Panc1 (cell line): ENCODE measurements at places on chromosomes 3 and 15.

- DNase-seq, result no peak
- no peak overlapping the region for H3K4me3 ChIP-seq
- H3K27me3 ChIP-seq, result no peaks in the 10 kb centered on the region
- H3K4me1 ChIP-seq, result no peaks in the 10 kb centered on the region
- no peaks in the 10 kb centered on the region for H3K36me3 ChIP-seq
- H3K27ac ChIP-seq, result no peak overlapping the region
Observed at GRCh38 chr3:143242101-143242500, 122.5 kb downstream of the CHST2 start.

- H3K27me3 ChIP-seq, result no peaks in the 10 kb centered on the region
- DNase-seq, result no peak
- no peak overlapping the region for H3K4me3 ChIP-seq
- peaks cover 37% of the 10 kb centered on the region for H3K4me1 ChIP-seq
- H3K27ac ChIP-seq, result peak overlapping the region; percentile 34; the same call in 1 of the 2 replicates
- H3K36me3 ChIP-seq, result no peaks in the 10 kb centered on the region; the same call in 1 of the 2 replicates
Observed at GRCh38 chr3:50122071-50122470, 33.1 kb upstream of the SEMA3F start.

DNA sequence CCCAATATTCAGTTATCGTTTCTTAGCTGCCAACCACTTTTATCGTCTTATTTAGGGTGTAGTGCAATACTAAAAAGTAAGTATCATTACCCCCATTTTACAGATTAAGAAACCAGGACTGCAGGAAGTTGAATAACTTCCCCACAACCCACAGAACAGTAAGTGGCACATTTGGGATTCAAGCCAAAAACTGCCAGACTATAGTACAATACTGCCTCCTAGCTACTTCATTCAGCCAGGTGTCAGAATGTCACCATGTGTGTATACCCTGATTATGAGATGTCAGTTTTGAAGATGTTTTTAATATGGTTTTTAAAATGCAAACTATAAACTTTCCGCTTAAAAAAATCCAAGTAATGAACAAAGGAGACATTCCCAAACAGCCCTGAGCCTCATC lies 74.2 kb upstream of the PROK2 start:
- H3K36me3 ChIP-seq, result no peaks in the 10 kb centered on the region
- no peaks in the 10 kb centered on the region for H3K27me3 ChIP-seq
- DNase-seq, result no peak
- H3K4me1 ChIP-seq, result no peaks in the 10 kb centered on the region
- no peak overlapping the region for H3K4me3 ChIP-seq

GRCh38 chr15:90989040-90989768 lies 5.1 kb downstream of the PRC1 start:
- peaks cover 46% of the 10 kb centered on the region for H3K4me1 ChIP-seq
- no peaks in the 10 kb centered on the region for H3K27me3 ChIP-seq

GRCh38 chr3:72263223-72263990 lies 478.5 kb upstream of the PROK2 start:
- no peak for DNase-seq
- no peaks in the 10 kb centered on the region for H3K27me3 ChIP-seq
- H3K4me3 ChIP-seq, result no peak overlapping the region
- H3K4me1 ChIP-seq, result no peaks in the 10 kb centered on the region
- H3K27ac ChIP-seq, result no peak overlapping the region

GRCh38 chr15:39283531-39283930 lies 297.3 kb upstream of the THBS1 start:
- H3K27me3 ChIP-seq, result no peaks in the 10 kb centered on the region
- no peak overlapping the region for H3K4me3 ChIP-seq
- no peak overlapping the region for H3K27ac ChIP-seq

DNA sequence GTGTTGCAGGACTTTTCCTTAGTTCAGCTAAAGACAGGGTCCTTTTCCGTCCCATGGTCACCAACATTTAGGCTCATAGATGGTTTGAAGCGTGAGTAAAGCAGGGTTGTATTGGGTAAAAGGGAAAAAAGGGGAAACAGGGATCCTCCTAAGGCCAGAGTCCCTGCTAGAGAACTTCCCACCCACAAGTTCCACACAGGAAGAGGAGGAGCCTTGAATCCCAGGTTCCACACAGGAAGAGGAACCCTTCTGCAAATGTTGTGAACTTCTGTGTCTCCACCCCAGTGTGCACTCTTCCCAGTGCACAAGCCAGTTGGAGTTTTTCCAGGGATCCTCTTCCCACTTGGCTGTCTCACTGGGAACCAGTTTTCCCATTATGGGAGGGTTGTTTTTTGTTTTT lies 27.6 kb upstream of the ATP8B4 start:
- no peaks in the 10 kb centered on the region for H3K4me1 ChIP-seq
- no peak for DNase-seq
- no peak overlapping the region for H3K27ac ChIP-seq
- no peaks in the 10 kb centered on the region for H3K27me3 ChIP-seq
- no peak overlapping the region for H3K4me3 ChIP-seq
- H3K36me3 ChIP-seq, result no peaks in the 10 kb centered on the region

DNA sequence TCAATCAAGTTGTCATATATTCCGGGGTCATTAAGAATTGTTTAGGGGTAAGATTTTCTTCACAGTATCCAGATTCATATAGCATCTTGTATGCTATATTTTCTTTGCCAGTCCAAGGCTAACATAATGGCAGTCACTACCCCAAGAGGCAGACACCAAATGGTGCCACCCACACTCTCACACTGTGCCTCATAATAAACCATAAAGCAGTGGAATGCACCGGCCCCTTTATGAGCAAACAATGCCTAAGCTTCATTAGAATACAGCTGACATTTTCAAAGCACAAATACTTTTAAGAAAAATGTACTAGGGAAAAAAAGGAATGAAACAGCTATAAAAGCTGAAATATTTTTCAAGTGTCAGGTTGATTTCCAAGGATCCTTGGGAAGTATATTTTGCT lies 121.6 kb downstream of the TFDP2 start:
- DNase-seq, result no peak
- H3K27ac ChIP-seq, result peak overlapping the region; percentile 89
- peak overlapping the region; percentile 59 for H3K4me3 ChIP-seq
- peaks cover 26% of the 10 kb centered on the region for H3K4me1 ChIP-seq
- peaks cover 4% of the 10 kb centered on the region; the same call in 1 of the 2 replicates for H3K36me3 ChIP-seq

GRCh38 chr3:166405896-166406295 lies 568.7 kb upstream of the BCHE start:
- no peak overlapping the region for H3K27ac ChIP-seq
- H3K4me1 ChIP-seq, result no peaks in the 10 kb centered on the region
- DNase-seq, result no peak
- H3K36me3 ChIP-seq, result no peaks in the 10 kb centered on the region

GRCh38 chr15:31606931-31607497 lies 280.4 kb downstream of the KLF13 start:
- H3K27ac ChIP-seq, result no peak overlapping the region
- DNase-seq, result no peak
- no peaks in the 10 kb centered on the region for H3K27me3 ChIP-seq
- H3K4me3 ChIP-seq, result no peak overlapping the region

DNA sequence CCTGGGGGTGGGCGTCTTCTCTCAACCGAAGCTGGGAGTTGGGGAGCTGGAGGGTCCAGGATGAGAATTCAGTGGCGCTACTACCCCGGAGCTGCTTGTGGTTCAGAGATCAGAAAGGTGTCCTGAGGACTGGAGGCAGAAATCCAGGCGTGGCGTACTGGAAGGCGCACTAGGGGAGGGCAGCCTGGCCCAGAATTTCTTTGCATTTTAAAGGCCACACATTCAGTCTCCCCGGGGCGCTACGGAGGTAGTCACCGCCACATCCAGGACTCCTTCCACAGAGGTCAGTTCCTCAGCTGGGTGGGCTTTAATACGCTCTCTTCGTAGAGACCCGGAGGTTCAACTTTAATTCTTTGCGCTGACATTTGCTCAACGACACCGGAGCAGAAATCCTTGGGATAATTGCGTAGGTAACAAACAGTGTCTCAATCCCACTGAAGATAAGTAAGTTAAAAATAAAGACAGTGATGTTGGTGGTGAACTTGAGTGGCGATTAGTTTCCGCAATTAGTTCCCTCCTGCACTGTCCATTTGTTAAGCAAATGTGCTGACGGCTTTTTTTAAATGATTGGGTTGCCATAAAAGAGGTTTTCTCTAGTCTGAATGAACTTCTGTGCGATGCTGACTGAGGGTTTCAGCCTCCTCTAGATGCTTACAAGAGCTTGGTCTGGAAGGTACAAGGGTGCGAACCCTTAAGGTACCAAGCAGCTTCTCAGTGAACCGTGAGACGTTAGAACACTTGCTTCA lies 535 bp downstream of the MCTP2 start:
- peak overlapping the region; percentile 32 for H3K4me3 ChIP-seq
- no peaks in the 10 kb centered on the region for H3K36me3 ChIP-seq
- peaks cover 5% of the 10 kb centered on the region; the same call in 1 of the 2 replicates for H3K4me1 ChIP-seq
- no peak for DNase-seq
- H3K27me3 ChIP-seq, result peaks cover 8% of the 10 kb centered on the region

DNA sequence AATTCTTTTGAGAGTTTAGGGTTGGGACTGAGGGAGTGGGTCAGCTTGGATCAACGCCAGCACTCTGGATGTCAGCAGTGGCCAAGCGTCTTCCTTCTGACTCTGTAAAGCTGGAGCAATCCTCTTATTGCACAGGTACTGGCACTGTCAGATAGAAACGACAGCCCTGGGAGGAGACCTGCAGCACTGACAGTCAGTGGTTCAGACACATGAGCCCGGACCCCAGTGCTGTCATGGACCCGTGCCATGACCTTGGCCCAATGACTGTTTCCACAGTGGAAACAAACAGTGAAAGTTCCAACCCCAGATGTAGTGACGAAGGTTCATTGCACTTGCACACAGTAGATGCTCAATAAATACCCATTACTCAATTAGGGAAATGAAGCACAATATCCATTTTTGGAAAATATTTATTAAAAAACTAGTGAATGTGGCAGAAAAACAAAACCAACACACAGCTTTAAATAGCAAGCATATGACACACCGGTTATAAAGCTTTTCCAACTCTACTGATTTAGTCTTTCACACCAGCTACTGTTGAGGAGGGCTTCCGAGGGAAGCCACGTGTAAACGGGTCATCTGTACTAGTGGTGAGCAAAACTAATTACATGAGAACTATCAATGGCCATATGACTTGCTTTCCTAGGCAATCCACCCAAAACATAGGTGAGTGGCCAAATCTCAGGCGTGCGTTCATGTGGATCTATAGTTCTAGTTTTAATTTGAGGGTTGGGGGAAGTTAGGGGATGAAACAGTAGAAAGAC lies 22.1 kb downstream of the SIAH2 start:
- H3K27me3 ChIP-seq, result no peaks in the 10 kb centered on the region
- no peaks in the 10 kb centered on the region for H3K36me3 ChIP-seq
- H3K4me3 ChIP-seq, result no peak overlapping the region
- no peak overlapping the region for H3K27ac ChIP-seq
- DNase-seq, result no peak

GRCh38 chr15:66072616-66073361 lies 180.8 kb downstream of the MEGF11 start:
- no peaks in the 10 kb centered on the region for H3K36me3 ChIP-seq
- H3K4me3 ChIP-seq, result no peak overlapping the region
- H3K27me3 ChIP-seq, result peaks cover 11% of the 10 kb centered on the region
- H3K4me1 ChIP-seq, result no peaks in the 10 kb centered on the region; the same call in 1 of the 2 replicates
- no peak overlapping the region for H3K27ac ChIP-seq
- no peak for DNase-seq

DNA sequence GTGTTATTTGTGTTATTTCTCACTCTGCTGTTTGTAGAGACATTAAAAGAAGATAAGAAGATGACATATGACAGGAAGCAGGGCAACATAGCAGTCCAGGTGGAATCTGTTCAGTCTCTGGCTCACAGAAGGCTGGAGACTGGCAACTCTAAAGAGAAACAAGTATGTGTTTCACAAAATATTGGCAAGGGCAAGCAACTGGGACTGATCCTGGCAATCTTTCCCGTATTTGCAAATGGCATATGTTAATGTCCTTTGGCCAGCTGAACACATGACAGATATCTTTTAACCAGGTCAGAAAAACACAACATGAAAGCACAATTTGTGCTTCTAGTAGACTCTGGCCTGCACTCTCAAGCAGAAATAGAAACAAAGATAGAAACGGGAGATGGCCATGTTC lies 1354.1 kb upstream of the EPHA6 start:
- H3K27ac ChIP-seq, result no peak overlapping the region
- H3K4me3 ChIP-seq, result no peak overlapping the region
- H3K4me1 ChIP-seq, result no peaks in the 10 kb centered on the region

DNA sequence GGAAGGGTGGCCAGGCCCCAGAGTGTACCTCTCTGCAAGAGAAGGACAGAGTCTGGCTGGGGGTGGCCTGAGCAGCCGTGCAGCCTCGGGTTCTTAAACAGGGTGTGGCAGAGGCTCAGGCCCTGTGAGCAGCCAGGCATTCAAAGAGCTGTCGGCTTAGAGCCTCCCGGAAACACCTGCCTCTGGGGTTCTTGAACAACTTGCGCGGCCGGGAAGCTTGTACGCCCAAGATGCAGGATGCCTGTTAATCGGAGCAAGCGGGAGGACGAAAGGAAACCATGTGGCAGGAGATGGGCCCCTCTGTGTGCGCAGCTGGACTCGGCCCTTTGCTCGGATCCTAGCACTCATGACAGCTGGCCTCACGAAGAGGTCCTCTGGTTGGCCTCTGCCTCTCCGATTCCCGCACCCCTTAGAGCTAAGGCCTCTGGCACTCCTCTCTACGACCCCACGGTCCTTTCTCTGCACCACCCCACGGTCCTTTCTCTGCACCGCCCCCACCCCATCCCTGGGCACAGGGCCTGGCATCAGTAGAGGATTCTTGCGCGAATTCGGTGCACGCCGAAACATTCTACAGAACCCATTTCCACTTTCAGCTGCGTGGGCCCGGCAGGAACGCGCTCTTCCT lies 23.9 kb upstream of the TXNRD3 start:
- H3K4me1 ChIP-seq, result peaks cover 13% of the 10 kb centered on the region
- H3K4me3 ChIP-seq, result no peak overlapping the region; the same call in 1 of the 2 replicates
- no peaks in the 10 kb centered on the region for H3K36me3 ChIP-seq

DNA sequence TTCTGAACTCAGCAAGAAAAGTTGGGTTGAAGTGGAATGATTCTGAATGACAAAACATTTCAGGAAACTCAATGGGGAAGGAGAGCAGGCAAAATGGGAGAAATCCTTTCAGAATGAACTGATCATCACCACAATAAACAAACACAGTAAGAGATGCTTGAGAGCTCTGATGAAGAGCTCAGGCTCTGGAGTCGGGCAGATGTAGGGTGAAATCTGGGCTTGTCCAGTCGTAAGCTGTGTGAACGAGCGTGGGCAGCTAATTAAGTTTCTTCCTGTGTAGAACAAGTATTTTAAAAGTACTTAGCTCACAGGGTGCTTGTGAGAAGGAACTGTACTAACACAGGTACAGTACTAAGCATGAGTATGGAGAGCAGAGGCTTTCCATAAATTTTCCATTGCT lies 406.2 kb downstream of the FOXP1 start:
- H3K27me3 ChIP-seq, result no peaks in the 10 kb centered on the region
- H3K4me1 ChIP-seq, result no peaks in the 10 kb centered on the region
- H3K4me3 ChIP-seq, result no peak overlapping the region
- no peaks in the 10 kb centered on the region for H3K36me3 ChIP-seq

GRCh38 chr3:38555926-38556325 lies 59.8 kb downstream of the EXOG start:
- H3K27me3 ChIP-seq, result no peaks in the 10 kb centered on the region
- no peak for DNase-seq
- no peak overlapping the region for H3K4me3 ChIP-seq
- no peaks in the 10 kb centered on the region for H3K36me3 ChIP-seq
- H3K27ac ChIP-seq, result no peak overlapping the region
- H3K4me1 ChIP-seq, result no peaks in the 10 kb centered on the region
